ENCODE measurements at places on chromosomes 5 and 9.
A peak's percentile ranks its signal among the peaks of the same experiment; 100 is the strongest.

GRCh38 chr9:12923468-12924009, 148.7 kb downstream of the LURAP1L start:
- no peak for DNase-seq
- no peaks in the 10 kb centered on the region for H3K36me3 ChIP-seq
- no peak overlapping the region for H3K27ac ChIP-seq
- H3K4me3 ChIP-seq = no peak overlapping the region
- H3K27me3 ChIP-seq = no peaks in the 10 kb centered on the region

DNA sequence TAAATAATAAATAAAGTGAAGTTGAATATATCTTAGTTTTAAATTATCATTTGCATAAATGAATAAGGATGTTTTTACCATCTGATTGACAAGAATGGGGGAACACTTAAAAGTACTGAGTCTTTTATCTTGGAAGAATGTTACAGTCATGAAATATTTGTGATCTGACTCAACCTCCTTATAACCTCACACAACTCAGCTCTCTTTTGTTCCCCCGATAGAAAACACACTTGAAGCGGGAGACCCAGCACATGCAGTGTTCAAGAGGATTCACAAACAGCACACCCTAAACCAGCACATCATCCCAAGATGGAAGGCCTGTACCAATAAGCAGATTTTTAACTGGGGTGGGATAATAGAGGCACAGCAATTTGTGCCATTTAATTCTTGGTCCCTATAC, 15.5 kb downstream of the BAAT start:
- no peaks in the 10 kb centered on the region for H3K27me3 ChIP-seq
- H3K4me1 ChIP-seq = no peaks in the 10 kb centered on the region
- H3K4me3 ChIP-seq = no peak overlapping the region
- no peak for DNase-seq

DNA sequence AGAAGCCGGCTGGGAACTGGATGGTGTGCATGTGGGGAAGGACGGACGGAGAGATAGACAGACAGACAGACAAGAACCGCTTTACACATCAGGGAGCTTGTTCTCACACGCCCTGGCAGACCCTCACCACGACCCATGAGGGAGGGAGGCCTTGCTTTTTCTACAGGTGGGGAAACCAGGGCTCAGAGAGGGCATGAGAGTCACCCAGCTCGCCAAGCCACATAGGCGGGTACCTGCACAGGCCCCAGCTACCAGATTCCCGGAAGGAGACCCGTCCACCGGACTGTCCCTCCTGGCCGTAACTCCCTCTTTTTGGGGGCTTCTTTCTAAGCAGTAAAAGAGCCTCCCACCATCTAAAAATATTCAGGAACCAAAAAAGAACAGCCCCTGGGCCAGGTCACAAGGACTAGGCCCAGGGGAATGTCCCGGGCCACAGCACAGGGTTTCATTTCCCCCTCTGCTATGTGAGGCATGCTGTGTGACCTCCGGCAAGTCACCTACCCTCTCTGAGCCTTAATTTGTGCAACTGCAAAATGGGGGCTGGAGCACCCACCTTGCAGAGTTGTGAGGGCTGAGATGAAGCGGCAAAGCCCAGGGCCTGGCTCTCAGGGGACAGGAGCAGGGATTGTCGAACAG, 84.4 kb upstream of the SARDH start:
- no peak overlapping the region for H3K27ac ChIP-seq
- no peaks in the 10 kb centered on the region for H3K4me1 ChIP-seq

DNA sequence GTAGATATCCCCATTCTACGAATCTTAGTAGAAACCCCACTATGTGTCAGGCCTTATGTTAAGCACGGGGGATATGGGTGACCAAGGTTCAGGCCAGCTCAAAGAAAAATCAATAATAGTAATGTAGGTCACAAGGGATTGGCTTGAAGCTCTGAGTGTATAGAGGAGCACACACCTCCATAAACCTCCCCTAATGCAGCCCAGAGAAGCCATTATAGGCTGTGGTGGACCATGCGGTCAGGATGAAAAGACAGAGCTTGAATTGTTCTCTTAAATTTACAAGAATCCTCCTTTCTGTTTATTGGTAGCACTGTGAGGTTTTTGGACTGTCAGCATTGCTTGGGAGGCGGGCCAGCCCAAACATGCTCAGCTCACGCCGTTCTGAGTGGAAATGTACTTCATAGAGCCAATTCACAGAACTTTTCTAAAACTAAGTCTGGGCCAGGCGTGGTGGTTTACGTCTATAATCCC, 9.1 kb downstream of the PDE6A start:
- H3K27ac ChIP-seq = no peak overlapping the region
- H3K36me3 ChIP-seq = no peaks in the 10 kb centered on the region
- H3K4me3 ChIP-seq = no peak overlapping the region
- no peak for DNase-seq
- peaks cover 6% of the 10 kb centered on the region for H3K4me1 ChIP-seq
- H3K27me3 ChIP-seq = no peaks in the 10 kb centered on the region

- H3K36me3 ChIP-seq = no peaks in the 10 kb centered on the region
- no peak overlapping the region for H3K4me3 ChIP-seq
- no peak for DNase-seq
- no peak overlapping the region for H3K27ac ChIP-seq
- H3K4me1 ChIP-seq = no peaks in the 10 kb centered on the region
- H3K27me3 ChIP-seq = no peaks in the 10 kb centered on the region
Observed at GRCh38 chr5:132245593-132245992, 11.9 kb upstream of the PDLIM4 start.

- no peaks in the 10 kb centered on the region for H3K4me1 ChIP-seq
- H3K27ac ChIP-seq = no peak overlapping the region
- H3K27me3 ChIP-seq = no peaks in the 10 kb centered on the region
- no peaks in the 10 kb centered on the region for H3K36me3 ChIP-seq
- H3K4me3 ChIP-seq = no peak overlapping the region
- no peak for DNase-seq
Observed at GRCh38 chr5:94769996-94770395, 151.5 kb downstream of the SLF1 start.

- no peaks in the 10 kb centered on the region for H3K4me1 ChIP-seq
- H3K27me3 ChIP-seq = no peaks in the 10 kb centered on the region
- DNase-seq = no peak
- H3K36me3 ChIP-seq = no peaks in the 10 kb centered on the region
- no peak overlapping the region for H3K4me3 ChIP-seq
Observed at GRCh38 chr5:130708754-130709153, 456.3 kb downstream of the HINT1 start.

DNA sequence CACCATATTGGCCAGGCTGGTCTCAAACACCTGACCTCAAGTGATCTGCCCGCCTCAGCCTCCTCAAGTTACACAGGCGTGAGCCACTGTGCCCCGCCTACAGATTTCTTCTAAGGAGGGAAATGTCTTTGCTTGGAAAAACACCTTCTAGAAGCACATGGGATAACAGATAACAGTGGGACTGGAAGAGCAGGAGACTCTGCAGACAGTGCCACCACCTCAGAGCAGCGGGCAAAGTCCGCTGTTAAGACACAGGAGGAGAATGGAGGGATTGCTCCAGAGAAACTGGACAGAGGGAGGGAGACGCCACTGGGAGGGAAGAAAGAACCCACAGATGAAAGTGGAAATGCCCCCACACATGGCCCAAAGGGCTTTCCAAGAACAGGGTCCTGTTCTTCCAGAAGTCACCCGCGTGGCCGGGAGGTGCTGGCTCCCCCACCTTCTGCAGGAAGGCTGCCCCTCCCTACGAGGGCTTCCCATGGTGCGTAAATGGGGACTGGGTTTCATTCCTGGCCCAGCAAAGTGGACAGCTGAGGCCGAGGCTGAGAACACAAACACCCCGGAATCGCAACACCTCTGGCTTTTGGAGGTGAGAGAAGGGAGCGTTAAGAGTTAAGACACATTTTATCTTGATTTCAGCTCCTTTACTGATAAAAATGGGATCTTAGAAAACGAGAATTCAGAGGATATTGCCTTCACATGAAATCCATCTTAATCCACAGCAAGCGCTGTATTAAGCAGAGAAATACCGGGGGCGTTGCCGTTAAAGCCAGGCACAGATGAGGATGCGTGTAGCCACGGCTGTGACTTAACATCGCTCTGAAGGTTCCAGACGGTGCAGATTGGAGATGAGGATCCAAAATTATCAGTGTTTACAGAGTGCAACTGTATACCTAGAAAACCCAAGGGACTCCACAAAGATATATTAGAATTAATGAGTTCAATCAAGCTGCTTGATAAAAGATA, 11.2 kb downstream of the ADAMTS2 start:
- H3K27ac ChIP-seq = no peak overlapping the region
- no peak for DNase-seq
- H3K4me1 ChIP-seq = no peaks in the 10 kb centered on the region
- H3K27me3 ChIP-seq = no peaks in the 10 kb centered on the region
- H3K36me3 ChIP-seq = no peaks in the 10 kb centered on the region
- H3K4me3 ChIP-seq = no peak overlapping the region

DNA sequence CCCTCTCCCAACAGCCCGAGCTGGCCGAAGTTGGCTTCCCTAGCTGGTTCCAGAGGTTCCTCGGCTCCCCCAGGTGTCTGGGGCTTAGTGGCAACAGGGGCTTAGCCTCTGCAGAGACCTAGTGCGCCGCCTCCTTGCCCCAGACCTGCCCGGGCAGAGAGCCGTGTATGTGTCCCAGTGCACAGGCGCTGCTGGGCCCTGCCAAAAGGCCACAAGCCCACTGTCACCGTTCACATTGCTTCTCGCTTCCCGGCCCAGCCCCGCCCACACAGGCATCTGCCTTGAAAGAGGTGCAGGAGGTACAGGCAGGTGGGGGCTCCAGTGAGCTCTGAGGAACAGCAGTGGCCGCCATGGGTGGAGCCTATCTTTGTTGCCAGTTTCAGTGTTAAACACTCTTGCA, 2.5 kb upstream of the CACFD1 start:
- DNase-seq = no peak
- H3K4me3 ChIP-seq = no peak overlapping the region
- no peaks in the 10 kb centered on the region for H3K27me3 ChIP-seq
- no peaks in the 10 kb centered on the region for H3K36me3 ChIP-seq

- DNase-seq = no peak
- no peak overlapping the region for H3K27ac ChIP-seq
- H3K4me3 ChIP-seq = no peak overlapping the region
- H3K4me1 ChIP-seq = no peaks in the 10 kb centered on the region
- no peaks in the 10 kb centered on the region for H3K27me3 ChIP-seq
- no peaks in the 10 kb centered on the region for H3K36me3 ChIP-seq
Observed at GRCh38 chr5:124546643-124547042, 199.8 kb downstream of the ZNF608 start.

GRCh38 chr5:56588131-56588487, 227.2 kb upstream of the MAP3K1 start:
- H3K36me3 ChIP-seq = no peaks in the 10 kb centered on the region
- H3K4me3 ChIP-seq = no peak overlapping the region
- DNase-seq = no peak

DNA sequence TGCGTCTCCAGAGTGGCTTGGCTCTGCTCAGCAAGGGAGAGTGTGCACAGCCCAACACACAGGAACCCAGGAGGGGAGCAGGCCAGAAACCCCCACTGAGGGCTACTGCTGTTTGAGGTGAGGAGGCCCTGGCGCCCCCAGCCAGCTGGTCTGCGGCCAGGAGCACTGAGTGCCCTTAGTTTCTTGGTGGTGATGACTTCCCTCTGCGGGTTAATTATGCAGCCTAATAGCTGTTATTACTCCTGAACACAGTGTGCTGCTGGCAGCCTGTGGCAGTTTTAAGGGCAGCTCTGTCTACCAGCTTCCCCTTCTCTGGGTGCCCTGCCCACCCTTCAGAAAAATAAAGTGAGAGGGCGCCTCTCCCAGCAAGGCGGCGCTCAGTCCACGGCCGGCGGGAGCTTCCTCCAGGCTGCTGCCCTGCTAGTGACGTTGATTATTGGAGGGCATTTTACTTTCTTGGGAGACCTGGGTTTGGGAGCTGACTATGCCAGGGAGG, 19.2 kb downstream of the GADD45G start:
- H3K27ac ChIP-seq = no peak overlapping the region
- H3K27me3 ChIP-seq = no peaks in the 10 kb centered on the region
- H3K36me3 ChIP-seq = no peaks in the 10 kb centered on the region
- H3K4me3 ChIP-seq = no peak overlapping the region
- DNase-seq = no peak

GRCh38 chr5:176825234-176825633, 14.9 kb downstream of the UNC5A start:
- no peaks in the 10 kb centered on the region for H3K4me1 ChIP-seq
- no peak overlapping the region for H3K4me3 ChIP-seq
- no peaks in the 10 kb centered on the region for H3K27me3 ChIP-seq
- H3K27ac ChIP-seq = no peak overlapping the region

GRCh38 chr5:159947708-159948358, 31.6 kb downstream of the ADRA1B start:
- H3K36me3 ChIP-seq = no peaks in the 10 kb centered on the region
- H3K4me3 ChIP-seq = no peak overlapping the region
- H3K4me1 ChIP-seq = peaks cover 9% of the 10 kb centered on the region
- no peaks in the 10 kb centered on the region for H3K27me3 ChIP-seq
- DNase-seq = no peak

- DNase-seq = no peak
- peaks cover 15% of the 10 kb centered on the region for H3K4me1 ChIP-seq
- H3K27ac ChIP-seq = no peak overlapping the region
- no peaks in the 10 kb centered on the region for H3K27me3 ChIP-seq
- no peaks in the 10 kb centered on the region for H3K36me3 ChIP-seq
- H3K4me3 ChIP-seq = no peak overlapping the region
Observed at GRCh38 chr5:142869886-142870285, 99.7 kb downstream of the ARHGAP26 start.

GRCh38 chr5:27773166-27773565, 734.8 kb upstream of the CDH9 start:
- no peak for DNase-seq
- no peak overlapping the region for H3K4me3 ChIP-seq
- H3K36me3 ChIP-seq = no peaks in the 10 kb centered on the region
- H3K27ac ChIP-seq = no peak overlapping the region
- H3K27me3 ChIP-seq = no peaks in the 10 kb centered on the region

GRCh38 chr5:115274584-115274983, 11.9 kb upstream of the PGGT1B start:
- no peak for DNase-seq
- H3K27ac ChIP-seq = no peak overlapping the region
- H3K4me1 ChIP-seq = no peaks in the 10 kb centered on the region
- no peaks in the 10 kb centered on the region for H3K27me3 ChIP-seq
- no peaks in the 10 kb centered on the region for H3K36me3 ChIP-seq

DNA sequence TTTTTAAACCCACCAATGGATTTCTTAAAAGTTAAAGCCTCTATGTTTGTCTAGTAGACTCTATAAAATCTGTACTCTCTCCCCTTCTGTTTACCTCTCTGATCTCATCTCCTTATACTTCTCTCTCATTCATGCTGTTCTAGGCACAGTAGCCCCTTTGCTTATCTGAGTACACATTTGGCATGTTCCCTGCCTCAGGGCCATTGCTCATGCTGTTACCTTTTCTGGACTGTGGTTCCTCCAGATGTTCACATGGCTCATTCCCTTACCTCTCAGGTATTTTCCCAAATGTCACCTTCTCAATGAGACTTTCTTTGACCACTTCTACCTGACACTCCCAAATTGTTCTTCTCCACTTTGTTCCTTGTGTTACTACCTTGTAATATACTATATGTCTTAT, 176.1 kb downstream of the CWC27 start:
- H3K27ac ChIP-seq = no peak overlapping the region
- H3K4me3 ChIP-seq = no peak overlapping the region
- H3K36me3 ChIP-seq = no peaks in the 10 kb centered on the region
- no peak for DNase-seq
- H3K4me1 ChIP-seq = no peaks in the 10 kb centered on the region

- H3K4me3 ChIP-seq = peak overlapping the region; percentile 5
- peak overlapping the region; percentile 72 for H3K27ac ChIP-seq
- peak; percentile 64 for DNase-seq
- H3K4me1 ChIP-seq = no peaks in the 10 kb centered on the region
Observed at GRCh38 chr9:89555451-89556375, 49.1 kb upstream of the GADD45G start.
